ENCODE measurements at places on chromosomes 7 and 10. TPM values are rescaled to one million over a fixed set of nuclear protein-coding genes. Genes with fewer than 3 reads are reported as not detected.

- peak; percentile 3 for DNase-seq
Measured at GRCh38 chr7:44393238-44394111, 68.1 kb upstream of the CAMK2B start.

DNA sequence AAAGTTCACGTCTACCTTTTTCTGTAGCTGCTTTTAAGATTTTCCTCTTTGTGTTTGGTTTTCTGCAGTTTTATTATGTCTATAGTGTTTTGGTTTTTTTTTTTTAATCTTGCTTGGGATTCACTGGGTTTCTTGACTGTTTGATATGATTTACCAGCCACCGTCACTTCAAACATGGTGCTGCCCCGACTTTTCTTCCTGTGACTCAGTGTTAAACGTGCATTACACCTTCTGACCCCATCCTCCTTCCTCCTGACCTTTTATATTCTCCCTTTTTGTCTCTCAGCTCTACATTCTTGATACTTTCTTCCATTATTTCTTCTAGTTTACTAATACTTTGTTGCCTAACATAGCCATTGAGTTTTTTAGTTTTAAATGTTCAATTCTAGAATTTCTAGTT, 61.5 kb downstream of the GNA12 start:
- DNase-seq, result no peak

TET1 gene
- 3.1 TPM for total RNA-seq

GRCh38 chr10:31296754-31297153, 22.3 kb upstream of the ZEB1 start:
- no peak for DNase-seq

- DNase-seq, result no peak
Measured at GRCh38 chr7:127798023-127798422, 146.0 kb downstream of the SND1 start.

- DNase-seq, result no peak
Measured at GRCh38 chr7:66514050-66514449, 114.6 kb upstream of the KCTD7 start.

GRCh38 chr10:108735380-108735779, 1187.9 kb downstream of the XPNPEP1 start:
- no peak for DNase-seq

GRCh38 chr10:122467701-122468100, 6.3 kb downstream of the HTRA1 start:
- DNase-seq, result no peak

PDE6C gene
- not detected for total RNA-seq
